ENCODE measurements at places on chromosomes 13 and 19.

GRCh38 chr13:41388143-41388881 is 69.0 kb upstream of the RGCC start:
- DNase-seq, result no peak

- DNase-seq, result no peak
These were observed 53.3 kb downstream of the STK24 start for GRCh38 chr13:98523455-98524102.

- DNase-seq, result no peak
These were observed 34.4 kb downstream of the MZT1 start for GRCh38 chr13:72692884-72693514.

- DNase-seq, result no peak
These were observed 124.3 kb upstream of the STARD13 start for GRCh38 chr13:33409673-33410510.

DNA sequence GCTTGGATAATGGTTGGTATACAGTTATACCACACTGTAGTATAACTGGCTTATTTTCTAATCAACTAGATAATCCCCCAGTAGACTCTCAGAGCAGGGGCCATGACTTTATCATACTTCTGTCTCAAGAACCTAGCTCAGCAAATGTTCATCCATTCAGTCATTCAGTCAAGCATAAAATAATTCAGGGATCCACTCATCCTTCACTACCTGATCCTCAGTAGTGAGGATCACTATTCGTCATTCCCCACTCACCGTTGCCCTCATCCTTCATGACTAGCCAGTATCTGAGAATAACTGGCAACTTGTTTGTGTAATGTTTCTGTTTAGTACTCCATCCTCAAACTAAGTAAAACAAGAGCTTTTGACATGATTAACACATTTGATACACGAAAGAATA is 77.6 kb downstream of the TSC22D1 start:
- no peak for DNase-seq

GRCh38 chr13:90154311-90154960 is 1193.1 kb upstream of the MIR17HG start:
- no peak for DNase-seq

DNA sequence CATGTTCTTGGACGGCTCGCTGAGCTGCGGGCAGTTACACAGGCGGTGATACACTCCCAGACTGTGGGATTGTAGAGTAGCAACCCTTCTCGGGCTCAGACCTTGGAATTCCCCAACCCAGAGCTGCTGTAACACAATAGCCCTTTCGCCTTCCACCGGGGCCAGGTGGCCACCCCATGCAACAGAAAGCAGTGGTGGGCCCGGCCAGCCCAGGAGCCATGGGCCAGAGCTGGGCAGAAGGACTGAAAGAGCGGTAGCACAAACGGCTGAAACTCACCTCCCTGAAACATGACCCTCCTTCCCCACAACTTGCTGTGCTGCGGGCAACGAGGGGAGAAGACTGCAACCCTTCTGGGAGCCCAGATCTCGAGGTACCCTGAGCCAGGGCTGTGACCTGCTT is 429.0 kb downstream of the SLITRK1 start:
- DNase-seq, result no peak

Measured in AG09309 (cell line).